ENCODE measurements at places on chromosomes 1 and 21.

- DNase-seq, result peak; percentile 59
Measured at GRCh38 chr21:23452384-23453083, 2154.7 kb downstream of the MRPL39 start.

GRCh38 chr1:43978551-43979260, at the start of gene B4GALT2:
TSS of gene B4GALT2 (plus strand) at chr1:43979210. CDS start at chr1:43981161, 1,951 bp downstream.
- no peak for DNase-seq

GRCh38 chr1:33649759-33650158, 177.3 kb downstream of the ZSCAN20 start:
- DNase-seq, result no peak

GRCh38 chr1:46991083-46991923, 32.2 kb upstream of the CYP4X1 start:
- DNase-seq, result no peak

- peak; percentile 93 for DNase-seq
Measured at GRCh38 chr1:26848941-26849774, 13.8 kb upstream of the SFN start.

GRCh38 chr1:9651565-9652378, at the start of gene PIK3CD:
TSS of gene PIK3CD (plus strand) at chr1:9651731. CDS start at chr1:9710456, 58,725 bp downstream.
- no peak for DNase-seq

GRCh38 chr1:224497714-224498573, 63.3 kb upstream of the WDR26 start:
- peak; percentile 92 for DNase-seq

- DNase-seq, result peak; percentile 36
Measured at GRCh38 chr1:94819945-94820746, at the start of gene SLC44A3. TSS of gene SLC44A3 (plus strand) at chr1:94820357. CDS start at chr1:94820452, 95 bp downstream.

All from RCC 7860 (cell line).